ENCODE measurements at places on chromosomes 11 and 22. TPM values are rescaled to one million over a fixed set of nuclear protein-coding genes. Genes with fewer than 3 reads are reported as not detected.

DNA sequence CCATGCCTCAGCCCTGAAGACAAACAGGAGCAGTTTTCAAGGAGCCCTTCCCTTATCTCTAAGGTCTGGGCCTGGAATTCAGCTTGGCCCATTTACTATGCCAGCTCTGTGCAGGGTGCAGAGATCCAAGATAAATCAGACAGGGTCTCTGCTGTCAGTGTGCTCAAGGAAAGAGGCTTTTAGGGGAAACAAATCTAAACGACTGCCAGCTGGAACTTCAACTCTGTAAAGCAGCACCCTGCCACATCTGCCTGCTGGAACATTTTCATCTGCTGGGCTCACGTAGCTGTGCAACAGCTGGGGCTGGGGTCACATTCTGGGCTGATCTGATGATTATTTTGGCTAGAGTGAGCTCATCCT lies 19.8 kb upstream of the EHF start:
- H3K4me3 ChIP-seq, result peak overlapping the region; percentile 62
- DNase-seq, result no peak
- H3K4me1 ChIP-seq, result peaks cover 39% of the 10 kb centered on the region
- no peaks in the 10 kb centered on the region for H3K27me3 ChIP-seq
- H3K27ac ChIP-seq, result peak overlapping the region; percentile 86

DNA sequence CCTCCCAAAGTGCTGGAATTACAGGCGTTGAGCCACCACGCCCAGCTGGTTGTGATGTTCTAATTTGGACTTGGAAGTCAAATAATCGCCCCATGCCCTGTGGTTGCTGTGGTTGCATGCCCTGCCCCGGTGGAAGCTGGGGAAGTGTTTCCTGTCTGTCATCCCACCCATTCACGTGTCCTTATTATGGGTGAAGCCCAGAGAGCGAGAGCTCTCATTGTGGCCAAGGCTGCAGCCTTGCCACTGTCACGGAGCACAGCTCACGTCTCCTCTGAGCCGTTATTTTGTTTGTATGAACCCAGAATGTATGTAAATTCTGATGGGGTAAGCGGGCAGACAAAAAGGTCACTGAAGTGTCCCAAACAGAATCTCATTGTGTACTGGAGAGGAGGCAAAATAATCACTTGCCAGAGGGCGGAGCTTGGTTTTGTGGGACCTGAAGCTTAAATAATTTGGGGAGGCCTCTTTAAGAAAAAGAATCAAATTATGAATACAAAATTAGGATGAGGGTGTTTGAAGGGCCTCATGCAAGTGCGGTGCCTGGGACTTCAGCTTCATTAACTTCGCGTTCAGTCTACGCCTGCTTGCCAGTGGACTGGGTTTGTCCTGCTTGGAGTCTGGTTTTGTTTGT lies 25.8 kb upstream of the TREH start:
- H3K4me3 ChIP-seq, result no peak overlapping the region
- H3K27ac ChIP-seq, result no peak overlapping the region
- H3K27me3 ChIP-seq, result peaks cover 8% of the 10 kb centered on the region
- H3K36me3 ChIP-seq, result no peaks in the 10 kb centered on the region
- H3K4me1 ChIP-seq, result peaks cover 10% of the 10 kb centered on the region

- H3K27me3 ChIP-seq, result no peaks in the 10 kb centered on the region
- H3K4me1 ChIP-seq, result no peaks in the 10 kb centered on the region
- H3K4me3 ChIP-seq, result no peak overlapping the region
- H3K27ac ChIP-seq, result no peak overlapping the region
- peaks cover 12% of the 10 kb centered on the region for H3K36me3 ChIP-seq
Measured at GRCh38 chr11:86257446-86257845, 12.9 kb downstream of the EED start.

- no peaks in the 10 kb centered on the region for H3K36me3 ChIP-seq
- H3K4me3 ChIP-seq, result no peak overlapping the region
- no peak for DNase-seq
- no peaks in the 10 kb centered on the region for H3K4me1 ChIP-seq
- H3K27ac ChIP-seq, result no peak overlapping the region
Measured at GRCh38 chr11:5878564-5878963, 1.9 kb upstream of the OR52E4 start.

C11orf87 gene
- total RNA-seq, result 0.33 TPM

DGAT2 gene
- total RNA-seq, result 5.9 TPM

PATL1 gene
- 37.4 TPM for total RNA-seq

All from type B pancreatic cell (in vitro differentiated cells).